ENCODE measurements at places on chromosomes 2 and 18.

- no peak for DNase-seq
These were observed 674.2 kb upstream of the VRK2 start for GRCh38 chr2:57372237-57372984.

GRCh38 chr18:35581898-35582641 is 530 bp downstream of the GALNT1 start:
- DNase-seq: no peak

- no peak for DNase-seq
These were observed 550.2 kb upstream of the SETBP1 start for GRCh38 chr18:44130376-44130942.

DNA sequence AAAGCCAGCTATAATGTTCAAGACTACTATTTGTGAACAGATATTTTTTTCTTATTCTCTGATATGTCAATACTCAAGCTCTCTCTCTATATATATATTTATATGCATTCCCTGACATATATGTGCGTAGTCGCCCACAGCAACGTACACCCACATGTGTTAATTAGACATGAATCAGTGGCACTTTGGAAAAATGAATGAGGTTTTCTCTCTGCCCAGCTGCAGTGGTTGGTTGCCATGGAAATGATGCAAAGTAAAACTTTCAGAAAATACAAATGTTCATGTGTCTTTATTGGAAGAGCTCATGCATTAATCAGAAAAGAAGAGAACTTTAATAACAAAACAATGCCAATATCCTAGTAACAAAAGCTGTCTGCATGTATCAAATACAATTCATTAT is 34.7 kb downstream of the UNC80 start:
- no peak for DNase-seq

GRCh38 chr2:56299171-56299691 is 115.4 kb downstream of the CCDC85A start:
- DNase-seq: no peak

- no peak for DNase-seq
These were observed 1.9 kb upstream of the PROM2 start for GRCh38 chr2:95272299-95272751.

DNA sequence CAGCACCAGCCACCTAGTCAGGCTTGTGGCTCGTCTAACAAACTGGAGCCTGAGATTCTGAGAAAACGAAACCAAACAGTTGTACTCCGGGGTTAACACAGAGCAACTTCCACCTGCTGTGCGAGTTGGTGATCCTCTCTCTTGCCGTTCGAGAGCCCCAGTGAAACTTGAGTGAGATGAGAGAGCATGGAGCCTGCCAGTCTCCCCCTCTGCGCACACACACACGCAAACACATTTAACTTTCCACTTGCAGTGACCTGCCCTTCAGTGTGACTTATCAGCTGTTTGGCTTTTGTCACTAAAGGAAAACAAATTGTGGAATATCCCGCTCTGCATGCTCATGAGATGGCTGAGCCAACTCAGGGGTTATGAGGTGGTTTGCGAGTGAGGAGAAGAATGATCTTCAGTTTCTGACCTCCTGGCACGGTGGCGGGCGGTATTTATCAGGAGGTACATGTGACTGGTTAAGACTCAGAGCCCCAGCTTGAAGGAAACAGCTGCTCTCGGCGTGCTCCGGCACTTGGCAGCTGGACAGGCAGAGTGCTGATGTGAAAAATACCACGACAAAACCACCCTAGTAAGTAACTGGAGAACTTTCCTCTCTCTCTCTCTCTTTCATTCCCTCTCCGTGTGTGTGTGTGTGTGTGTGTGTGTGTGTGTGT is at the start of gene RASGRP3:
Gene RASGRP3, plus strand, starts transcription at position 519 of the 662 bp plus-strand sequence. CDS start 38,488 bp downstream, outside the sequence.
- peak; percentile 16 for DNase-seq

- DNase-seq: no peak
These were observed 921 bp downstream of the PLB1 start for GRCh38 chr2:28496781-28497180.

GRCh38 chr18:37872562-37872961 is 307.0 kb upstream of the CELF4 start:
- no peak for DNase-seq

- DNase-seq: no peak
These were observed 182.6 kb downstream of the PLCL1 start for GRCh38 chr2:197986977-197987376.

- DNase-seq: no peak
These were observed 60.9 kb downstream of the RIF1 start for GRCh38 chr2:151470556-151470955.

- DNase-seq: peak; percentile 82
These were observed 913 bp upstream of the TRABD2A start for GRCh38 chr2:84881581-84882413.

GRCh38 chr18:32468147-32468845 is 2.4 kb downstream of the GAREM1 start:
- no peak for DNase-seq

DNA sequence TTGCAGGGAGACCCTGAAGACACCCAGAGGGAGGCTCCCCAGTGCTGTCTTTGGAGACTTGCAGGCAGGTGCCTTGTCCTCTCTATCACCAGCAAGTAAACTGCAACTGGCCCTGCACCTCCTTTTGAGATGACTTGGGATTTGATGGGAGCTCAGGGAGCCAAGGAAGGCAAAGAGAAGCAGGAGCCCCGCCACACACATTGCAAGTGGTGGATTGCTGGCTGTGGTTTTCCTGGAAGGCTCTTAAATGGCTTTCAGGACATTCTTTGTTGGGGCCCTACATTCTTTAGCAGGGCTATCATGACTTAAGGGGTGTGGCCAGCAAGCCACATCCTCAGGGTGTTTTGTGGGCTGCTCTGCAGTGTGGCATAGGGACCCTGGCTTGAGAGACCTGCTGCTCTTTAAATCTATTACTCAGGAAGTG is 39.9 kb upstream of the CDC42EP3 start:
- peak; percentile 3 for DNase-seq

DNA sequence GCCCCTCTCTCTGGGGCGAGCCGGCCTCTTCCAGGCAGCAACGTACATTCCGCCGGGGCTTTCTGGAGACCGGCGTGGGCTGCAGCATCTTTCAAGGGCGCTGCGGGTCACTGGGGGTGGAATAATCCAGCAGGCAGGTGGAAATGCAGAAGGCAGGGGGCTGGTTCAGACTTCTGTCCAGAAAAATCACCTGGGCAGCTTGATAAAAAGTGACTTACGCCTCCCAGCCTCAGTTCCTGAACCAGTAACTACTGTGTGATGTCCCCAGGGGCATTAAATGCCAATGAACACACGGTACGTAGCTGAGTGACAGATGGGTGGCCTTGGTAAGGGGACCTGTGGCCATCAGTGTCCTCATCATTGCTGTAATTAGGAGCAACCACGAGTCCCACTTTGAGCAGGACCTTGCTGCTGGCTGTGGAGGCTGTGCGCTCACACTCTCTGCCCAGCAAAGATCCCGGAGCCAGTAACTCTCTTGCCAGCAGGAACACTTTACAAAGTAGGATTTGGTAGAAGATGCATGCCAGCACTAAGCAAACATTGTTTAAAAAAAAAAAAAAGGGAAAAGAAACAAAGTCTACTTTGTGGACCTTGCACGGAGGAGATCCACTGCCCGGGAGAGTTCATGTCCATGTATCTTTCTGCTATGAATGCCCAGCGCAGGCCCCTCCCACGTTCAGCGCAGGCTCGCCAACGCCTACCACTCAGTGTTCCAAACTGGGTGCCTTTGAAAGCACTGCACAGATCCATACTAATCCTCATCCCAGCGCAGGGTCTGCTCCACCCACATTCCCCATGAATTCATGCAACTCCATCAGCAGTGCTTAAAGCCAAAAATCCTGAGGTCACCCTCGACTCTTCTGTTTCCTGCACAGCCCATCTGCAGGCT is 177.3 kb downstream of the HDAC4 start:
- no peak for DNase-seq

- DNase-seq: no peak
These were observed 20.5 kb upstream of the STAT4 start for GRCh38 chr2:191171286-191171685.
